Jurkat, Clone E6-1 (cell line): ENCODE measurements at places on chromosomes 6 and 20.

GRCh38 chr20:57148263-57148662 is 118.2 kb downstream of the BMP7 start:
- DNase-seq = no peak

GRCh38 chr6:165245287-165245686 is 64.1 kb downstream of the C6orf118 start:
- peak; percentile 35 for DNase-seq

- DNase-seq = no peak
Observed at GRCh38 chr6:151690303-151690702, 117.2 kb upstream of the ESR1 start.

GRCh38 chr6:81727876-81728517 is 24.5 kb downstream of the TENT5A start:
- DNase-seq = no peak

DNA sequence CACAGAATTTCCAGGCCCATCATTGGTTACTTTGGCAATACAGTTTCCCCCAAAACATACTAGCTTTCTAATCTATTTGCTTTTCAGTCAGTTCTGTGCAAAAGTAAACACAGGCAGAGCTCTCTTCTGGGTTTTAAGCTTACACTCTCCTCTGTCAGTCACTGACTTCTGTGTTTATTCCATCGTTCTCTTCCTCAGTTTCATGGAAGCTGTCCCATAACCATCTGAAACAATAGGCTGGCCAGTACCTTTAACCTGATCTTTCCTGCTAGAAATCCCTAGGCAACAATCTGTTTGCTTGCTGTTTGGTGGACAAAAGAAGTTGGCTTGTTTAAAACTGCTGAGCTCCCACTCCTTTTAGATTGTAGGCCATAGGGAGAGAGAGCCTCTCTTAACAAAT is 431.5 kb downstream of the HACE1 start:
- DNase-seq = no peak

DNA sequence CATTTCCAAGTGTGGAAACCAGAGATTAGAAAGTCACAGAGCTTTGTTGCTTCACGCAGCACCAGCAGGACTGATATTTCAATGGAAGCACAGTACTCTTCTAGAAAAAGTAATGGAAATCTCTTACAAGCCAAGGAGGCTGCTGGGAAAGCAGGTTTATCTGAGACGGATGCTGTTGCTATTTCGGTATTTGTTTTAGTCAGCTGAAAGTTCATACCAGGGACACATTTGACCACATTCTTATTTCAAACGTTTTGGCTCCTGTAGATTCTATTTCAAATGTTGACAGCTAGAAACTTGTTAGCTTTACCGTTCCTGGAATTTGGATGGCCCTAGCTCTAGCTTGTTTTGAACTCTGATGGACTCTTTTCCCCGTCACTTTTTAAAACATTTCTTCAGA is 3.7 kb upstream of the TMEM242 start:
- DNase-seq = no peak

GRCh38 chr6:138677538-138677937 is 96.0 kb upstream of the CCDC28A start:
- no peak for DNase-seq

DNA sequence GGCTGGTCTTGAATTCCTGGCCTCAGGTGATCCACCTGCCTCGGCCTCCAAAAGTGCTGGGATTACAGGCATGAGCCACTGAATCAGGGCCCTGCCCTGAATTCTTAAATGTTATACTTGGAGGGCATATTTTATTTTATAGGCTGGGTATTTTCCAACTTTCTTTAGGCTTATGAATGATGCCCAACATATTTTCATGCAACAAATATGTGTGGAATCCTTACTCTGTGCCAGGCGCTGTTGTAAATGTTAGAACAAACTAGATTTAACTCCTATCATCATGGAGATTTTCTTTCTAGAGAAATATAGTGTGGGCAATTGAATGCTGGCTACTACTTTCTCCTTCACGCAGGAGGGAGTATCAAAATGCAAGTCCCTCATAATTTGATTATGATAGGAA is 71.2 kb downstream of the SAMD5 start:
- DNase-seq = no peak

GRCh38 chr6:90139272-90139817 is 157.3 kb downstream of the BACH2 start:
- DNase-seq = no peak

- no peak for DNase-seq
Observed at GRCh38 chr20:432677-433299, 24.7 kb downstream of the RBCK1 start.

DNA sequence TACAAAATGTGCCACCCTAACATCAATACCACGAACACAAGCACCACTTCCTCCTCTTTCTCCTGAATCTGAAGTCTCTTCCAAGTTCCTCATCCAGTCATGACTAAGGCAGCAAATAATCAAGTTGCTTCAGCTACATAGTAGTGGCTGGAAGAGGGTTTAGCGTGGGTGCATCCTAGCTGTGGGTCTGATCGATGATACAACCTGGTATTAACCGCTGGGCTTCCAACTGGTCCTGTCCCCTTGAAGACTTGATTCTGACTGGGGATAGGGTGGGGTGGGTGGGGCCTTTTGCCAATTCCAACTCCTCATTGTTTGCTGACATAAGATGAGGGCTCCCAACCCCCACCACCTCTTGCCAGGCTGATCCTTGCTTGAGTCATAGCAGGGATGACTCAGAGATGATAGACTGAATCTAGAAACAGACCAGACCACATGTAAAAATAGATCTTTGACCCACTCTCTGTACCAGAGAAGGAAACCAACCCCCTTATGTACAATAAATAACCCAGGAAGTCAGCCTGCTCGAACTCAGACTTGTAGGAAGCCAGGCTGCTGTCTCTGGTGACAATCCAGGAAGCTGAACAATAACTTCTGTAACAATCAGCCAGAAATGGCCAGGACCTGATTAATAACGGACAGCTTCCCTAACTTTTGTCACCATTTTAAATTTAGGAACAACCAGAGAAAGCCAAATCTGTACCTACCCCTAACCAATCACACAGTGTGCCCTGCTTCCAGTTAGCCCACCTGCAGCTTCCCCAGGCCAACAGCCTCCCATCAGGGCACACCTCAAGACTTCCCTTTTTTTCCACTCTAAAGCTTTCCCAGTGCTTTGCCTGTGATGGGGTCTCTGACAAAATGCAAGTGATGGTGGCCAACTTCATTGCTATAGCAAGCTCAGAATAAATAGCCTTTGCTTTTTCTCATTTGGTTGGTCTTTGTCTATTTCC is 68.9 kb upstream of the FAM184A start:
- DNase-seq = no peak

DNA sequence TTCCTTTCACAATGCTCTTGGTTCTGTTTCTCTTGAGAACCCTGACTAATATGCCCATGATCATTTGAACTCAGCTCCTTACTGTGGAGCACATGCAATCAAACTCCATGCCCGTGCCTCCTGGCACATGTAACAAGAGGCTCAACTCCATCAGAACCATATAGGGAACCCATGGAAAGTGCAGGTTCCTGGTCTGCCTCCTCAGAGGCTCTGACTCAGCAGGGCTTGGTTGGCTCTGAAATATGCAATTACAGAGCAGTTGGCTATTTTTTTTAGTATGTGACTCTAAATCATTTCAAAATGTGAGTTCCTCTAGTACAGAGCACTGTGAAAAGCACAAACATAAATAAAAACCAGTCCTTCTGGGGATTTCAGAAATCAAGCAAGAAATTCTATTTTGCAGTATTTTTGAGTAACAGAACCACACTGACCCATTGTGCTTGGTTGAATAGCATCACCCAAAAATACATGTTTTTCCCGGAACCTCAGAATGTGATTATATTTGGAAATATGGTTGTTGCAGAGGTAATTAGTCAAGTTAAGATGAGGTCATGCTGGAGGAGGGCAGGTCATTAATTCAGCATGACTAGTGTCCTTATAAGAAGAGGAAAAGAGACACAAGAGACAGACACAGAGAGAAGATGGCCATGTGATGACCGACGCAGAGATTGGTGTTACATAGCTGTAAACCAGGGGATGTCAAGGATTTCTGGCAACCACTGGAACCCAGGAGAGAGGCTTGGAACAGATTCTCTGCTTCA is 13.2 kb upstream of the MAP3K4 start:
- DNase-seq = no peak

GRCh38 chr6:166745801-166746668 is 119.0 kb upstream of the RPS6KA2 start:
- DNase-seq = no peak
